NCI-H1417 (cell line): ENCODE measurements at places on chromosomes 2 and 18.
A peak's percentile ranks its signal among the peaks of the same experiment; 100 is the strongest.

DNA sequence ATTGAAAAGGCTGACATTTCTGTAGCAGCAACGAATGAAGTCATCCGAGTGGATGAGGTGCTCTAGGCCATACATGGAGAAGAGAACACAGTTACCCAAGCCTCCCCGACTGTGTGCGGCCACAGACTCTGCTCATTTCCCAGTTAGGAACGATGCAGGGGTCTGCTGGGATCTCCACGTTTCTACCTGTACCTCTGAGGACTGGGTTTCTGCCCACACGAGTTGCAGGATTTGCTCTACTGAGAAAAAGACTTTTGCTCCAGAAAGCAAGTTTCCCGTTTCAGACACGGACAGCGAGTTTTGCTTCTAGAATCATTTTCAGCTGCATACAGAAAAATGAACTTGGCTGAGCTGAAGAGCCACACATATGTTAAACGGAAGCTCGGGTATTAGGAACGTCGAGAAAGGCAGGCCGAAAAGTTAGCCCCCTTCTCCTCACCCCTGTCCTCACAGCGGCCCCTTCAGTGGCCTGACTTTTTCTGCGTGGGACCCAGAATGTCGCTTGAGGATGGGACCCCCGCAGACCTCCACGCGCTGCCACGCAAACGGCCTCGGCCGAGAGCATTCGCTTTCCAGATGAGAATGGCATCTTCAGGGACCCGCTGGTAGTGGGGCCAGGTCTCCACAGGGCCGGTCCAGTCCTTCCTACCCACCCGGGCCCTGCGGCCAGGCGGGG is 582 bp upstream of the RAB31 start:
- no peak for DNase-seq

DNA sequence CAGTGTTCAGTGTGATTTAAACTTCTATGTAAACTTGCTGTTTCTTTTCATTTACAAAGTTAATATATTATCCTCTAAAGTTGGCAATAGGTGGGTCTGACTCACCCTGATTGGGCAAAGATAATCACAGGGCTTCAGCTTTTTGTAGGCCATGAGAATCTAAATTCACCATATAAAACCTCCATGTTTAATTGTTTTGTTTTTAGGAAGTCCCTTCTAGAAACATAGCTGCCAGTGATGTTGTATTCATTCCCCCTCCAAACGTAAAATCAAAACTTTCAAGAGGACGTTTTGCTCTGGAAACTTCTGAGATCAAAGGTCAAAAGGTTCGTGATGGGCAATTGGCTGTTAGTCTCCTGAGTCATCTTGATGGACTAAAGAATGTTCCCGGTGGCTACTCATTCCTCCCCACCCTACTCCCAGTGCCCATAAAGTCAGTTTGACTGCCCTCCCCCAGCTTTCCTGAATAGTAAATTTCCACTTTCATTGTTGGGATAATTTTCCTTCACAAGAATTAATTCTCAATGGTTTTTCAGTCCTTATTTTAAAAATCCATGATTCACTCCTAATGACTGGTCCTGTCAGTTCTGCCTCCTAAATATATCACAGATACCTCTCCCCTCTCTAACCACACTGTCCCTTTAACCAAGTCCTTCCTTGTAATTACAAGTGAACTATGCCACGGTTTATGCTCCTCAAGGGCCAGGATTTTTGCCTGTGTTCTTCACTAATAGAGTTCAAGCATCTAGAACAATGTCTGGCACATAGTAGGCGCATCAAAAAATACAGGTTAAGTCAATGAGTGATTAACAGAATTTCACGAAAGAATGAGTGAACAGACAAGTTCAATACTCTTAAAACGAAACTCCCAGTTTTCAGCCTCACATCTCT is 164.4 kb upstream of the VRK2 start:
- DNase-seq: no peak

DNA sequence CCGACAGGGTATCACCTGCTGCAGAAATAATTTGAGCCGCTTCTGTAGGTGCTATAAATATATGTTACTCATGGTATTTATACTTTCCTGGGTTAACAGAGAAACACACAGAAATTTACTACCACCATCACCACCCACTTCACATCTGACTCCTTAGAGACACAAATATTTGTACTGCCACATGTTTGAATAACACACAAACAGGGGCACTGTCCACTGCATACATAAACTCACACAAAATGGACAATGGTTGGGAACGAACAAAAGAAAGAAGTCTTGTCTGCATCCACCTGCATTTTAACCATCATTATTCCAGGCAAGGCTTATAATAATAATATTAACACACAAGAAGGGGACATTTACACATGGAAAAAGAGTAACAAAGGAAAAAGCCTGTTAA is 24.0 kb downstream of the IMMT start:
- peak; percentile 36 for DNase-seq

GRCh38 chr2:159089543-159089942 is 121.1 kb downstream of the TANC1 start:
- DNase-seq: no peak

DNA sequence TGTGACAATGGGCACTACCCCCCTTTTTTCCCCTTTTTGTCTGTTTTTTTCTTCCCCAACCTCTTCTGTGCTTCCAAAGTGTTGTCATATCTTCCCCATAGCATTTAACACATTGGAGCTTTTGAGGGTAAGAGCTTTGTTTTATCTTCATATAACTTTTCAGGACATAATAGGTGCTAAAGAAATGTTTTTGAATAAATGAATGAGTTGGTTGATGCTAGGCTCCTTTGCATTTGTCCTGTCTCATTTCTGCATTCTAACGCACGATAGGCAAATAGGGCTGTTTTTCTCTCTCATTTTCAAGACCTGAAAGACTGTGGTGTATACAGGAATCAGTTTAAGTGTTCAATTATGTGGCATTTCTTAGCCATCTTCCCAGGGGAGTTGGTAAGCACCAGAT is 832 bp upstream of the COPS7B start:
- no peak for DNase-seq

GRCh38 chr18:70907673-70908072 is 618.8 kb downstream of the SOCS6 start:
- DNase-seq: peak; percentile 84

DNA sequence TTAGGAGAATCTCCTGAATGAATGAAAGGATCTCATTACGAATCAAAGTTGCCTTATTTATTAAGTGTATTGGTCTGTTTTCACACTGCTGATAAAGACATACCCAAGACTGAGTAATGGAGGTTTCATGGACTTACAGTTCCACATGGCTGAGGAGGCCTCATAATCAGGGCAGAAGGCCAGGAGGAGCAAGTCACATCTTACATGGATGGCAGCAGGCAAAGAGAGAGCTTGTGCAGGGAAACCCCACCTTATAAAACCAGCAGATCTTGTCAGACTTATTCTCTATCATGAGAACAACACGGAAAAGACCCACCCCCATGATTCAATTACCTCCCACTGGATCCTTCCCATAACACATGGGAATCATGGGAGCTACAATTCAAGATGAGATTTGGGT is 785.2 kb upstream of the POU3F3 start:
- DNase-seq: no peak

- peak; percentile 27 for DNase-seq
These were observed 32.7 kb downstream of the ARHGAP25 start for GRCh38 chr2:68767031-68767961.

DNA sequence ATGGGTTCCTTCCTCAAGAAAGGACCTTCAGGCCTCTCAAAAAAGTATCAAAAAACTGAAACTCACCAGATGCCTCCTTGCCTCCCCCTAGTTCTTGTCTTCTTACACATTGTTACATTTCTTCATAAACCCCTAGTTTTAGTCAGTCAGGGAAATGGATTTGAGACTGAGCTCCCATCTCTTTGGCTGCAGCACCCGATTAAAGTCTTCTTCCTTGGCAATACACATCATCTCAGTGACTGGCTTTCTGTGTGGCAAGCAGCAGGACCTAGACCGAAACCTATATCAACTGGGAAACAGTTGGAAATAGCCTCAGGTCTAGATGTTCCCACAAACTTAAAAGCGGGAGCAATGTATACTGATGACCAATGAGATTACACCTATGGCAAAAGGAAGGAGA is 512.2 kb upstream of the PKDCC start:
- DNase-seq: no peak

DNA sequence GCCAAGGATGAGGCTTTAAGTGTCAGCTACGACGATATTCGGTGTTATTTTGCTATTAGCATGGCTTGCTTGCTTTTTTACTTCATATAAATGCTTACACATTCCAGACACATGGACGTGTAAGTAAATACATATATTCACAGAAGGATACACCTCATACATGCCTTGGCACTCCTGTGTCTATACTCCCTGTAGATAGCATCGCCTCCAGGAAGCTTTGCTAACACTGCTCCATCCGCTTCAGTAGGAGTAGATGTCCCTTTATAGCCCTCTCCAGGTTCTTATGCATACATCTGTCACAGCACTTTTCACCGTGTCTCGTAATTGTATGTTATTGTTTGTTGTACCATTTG is 27.5 kb upstream of the KCTD1 start:
- DNase-seq: no peak
